Activated B cell treated with CpG ODN at 0.5 μM for 24 hours (primary cell): ENCODE measurements at places on chromosomes 16 and 17. TPM values are rescaled to one million over a fixed set of nuclear protein-coding genes. Genes with fewer than 3 reads are reported as not detected.

Gene CX3CL1
- 0.27 and 0.31 TPM in 2 replicates for total RNA-seq

GRCh38 chr17:74133740-74134139 lies 69.7 kb upstream of the RPL38 start:
- DNase-seq: no peak

DNA sequence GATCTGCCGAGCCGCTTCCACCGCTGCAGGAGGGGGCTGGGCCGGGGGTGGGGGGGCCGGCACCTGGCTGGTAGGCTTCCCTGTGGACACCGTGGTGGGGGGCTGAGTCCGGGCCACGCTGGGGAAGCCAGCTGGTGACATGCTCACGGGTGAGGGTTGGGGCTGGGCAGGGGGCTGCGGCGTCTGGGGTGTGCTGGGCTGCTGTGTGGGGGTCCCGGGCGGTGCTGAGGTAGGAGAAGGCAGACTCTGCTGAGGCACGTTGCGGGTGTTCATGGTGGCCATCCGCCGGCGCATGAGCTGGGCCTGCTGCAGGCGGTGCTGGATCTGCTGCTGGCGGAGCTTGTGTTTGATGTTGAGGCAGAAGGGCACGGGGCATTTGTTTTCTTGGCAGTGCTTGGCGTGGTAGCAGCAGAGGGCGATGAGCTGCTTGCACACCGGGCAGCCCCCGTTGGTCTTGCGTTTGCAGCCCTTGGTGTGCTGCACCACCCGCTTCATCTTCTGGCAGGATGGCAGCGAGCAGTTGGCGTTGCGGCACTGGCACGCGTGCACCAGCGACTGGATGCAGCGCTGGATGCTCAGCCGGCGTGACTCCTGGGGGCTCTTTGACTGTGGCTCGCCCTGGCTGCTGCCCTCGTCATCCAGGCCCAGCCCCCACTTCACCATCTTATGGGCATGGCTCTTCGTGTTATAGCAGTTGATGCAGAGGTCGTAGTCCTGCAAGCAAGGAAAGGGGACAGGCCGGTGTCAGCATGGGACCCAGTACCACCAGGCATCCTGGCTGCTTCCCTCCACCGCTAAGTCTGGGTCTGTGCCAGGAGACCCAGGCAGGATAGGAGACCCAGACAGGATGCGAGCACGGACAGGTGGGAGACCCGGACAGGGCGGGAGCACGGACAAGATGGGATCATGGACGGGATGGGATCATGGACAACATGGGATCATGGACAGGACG lies 12.1 kb upstream of the TRAP1 start:
- DNase-seq: no peak

GRCh38 chr16:63361032-63361624 lies 1324.9 kb upstream of the CDH8 start:
- DNase-seq: no peak

- no peak for DNase-seq
Observed at GRCh38 chr16:23907457-23907902, 71.7 kb downstream of the PRKCB start.

- DNase-seq: no peak
Observed at GRCh38 chr16:85195900-85196772, 83.9 kb upstream of the CIBAR2 start.
